AG04450 (cell line): ENCODE measurements at places on chromosomes 4 and X.

- DNase-seq: no peak
Observed at GRCh38 chr4:40848251-40848650, 98.5 kb downstream of the NSUN7 start.

- DNase-seq: no peak
Observed at GRCh38 chr4:174537634-174538033, 15.3 kb upstream of the HPGD start.

GRCh38 chrX:39599339-39599738 is 498.4 kb downstream of the BCOR start:
- no peak for DNase-seq

- no peak for DNase-seq
Observed at GRCh38 chr4:181030961-181031360, 1212.2 kb upstream of the TENM3 start.

DNA sequence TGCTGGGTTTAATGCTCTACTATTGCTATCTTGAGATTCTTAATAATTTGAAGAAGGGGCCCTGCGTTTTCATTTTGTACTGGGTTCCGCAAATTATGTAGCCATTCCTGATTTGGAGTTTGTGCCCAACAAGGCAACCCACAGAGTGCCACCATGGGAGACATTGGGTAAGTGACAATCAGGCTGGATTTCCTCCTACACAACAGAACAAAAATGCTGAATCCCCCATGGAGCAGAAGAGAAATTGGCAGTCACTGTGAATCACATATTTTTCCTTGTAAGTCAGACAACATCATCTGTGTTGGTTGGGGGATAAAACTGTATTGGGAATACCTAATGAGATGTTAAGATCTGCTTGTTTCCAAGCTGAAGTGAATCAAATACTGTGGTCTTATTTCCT is 80.9 kb downstream of the CNGA2 start:
- DNase-seq: no peak

GRCh38 chr4:113838460-113838859 is 76.9 kb upstream of the CAMK2D start:
- DNase-seq: no peak

- DNase-seq: no peak
Observed at GRCh38 chr4:73713650-73714049, 26.7 kb upstream of the CXCL8 start.

DNA sequence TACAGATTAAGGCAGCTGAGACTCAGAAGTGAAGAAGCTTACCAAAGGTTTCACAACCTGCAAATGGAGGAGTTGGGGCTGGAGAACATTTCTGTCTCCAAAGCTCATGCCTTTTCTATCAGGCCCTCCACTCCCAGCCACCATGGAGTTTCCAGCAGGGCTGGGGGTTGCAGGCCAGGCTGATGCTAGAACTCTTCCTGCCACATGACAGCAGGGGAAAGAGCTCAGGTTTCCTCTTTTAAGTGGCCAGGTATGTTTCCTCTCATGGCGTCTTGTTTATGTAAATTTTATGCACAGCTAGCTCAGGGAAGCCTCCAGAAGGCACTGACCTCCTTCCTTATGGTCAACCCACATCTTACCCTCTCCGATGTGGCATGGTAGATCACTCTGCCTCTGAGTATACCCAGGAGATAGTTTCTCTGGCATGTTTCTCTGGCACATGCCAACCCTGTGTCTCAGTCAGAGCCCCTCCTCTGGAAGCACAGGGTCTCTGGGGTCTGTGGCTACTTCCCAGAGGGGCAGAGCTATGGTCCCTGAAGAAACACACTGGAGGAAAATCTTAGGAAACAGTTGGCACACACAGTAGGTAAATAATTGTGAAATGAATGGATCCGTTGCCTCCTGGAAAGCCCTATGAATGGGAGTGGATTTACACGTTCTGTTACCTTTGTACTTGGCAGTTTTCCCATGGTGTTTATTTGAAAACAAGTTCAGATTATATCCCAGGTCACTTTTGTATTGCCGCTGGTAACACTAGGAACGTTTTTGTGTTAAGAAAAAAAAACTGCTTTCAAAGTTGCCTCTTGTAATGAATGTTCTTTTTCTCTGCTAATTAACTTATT is 28.9 kb downstream of the PDK3 start:
- no peak for DNase-seq

GRCh38 chr4:156725257-156725656 is 246.3 kb downstream of the PDGFC start:
- no peak for DNase-seq

DNA sequence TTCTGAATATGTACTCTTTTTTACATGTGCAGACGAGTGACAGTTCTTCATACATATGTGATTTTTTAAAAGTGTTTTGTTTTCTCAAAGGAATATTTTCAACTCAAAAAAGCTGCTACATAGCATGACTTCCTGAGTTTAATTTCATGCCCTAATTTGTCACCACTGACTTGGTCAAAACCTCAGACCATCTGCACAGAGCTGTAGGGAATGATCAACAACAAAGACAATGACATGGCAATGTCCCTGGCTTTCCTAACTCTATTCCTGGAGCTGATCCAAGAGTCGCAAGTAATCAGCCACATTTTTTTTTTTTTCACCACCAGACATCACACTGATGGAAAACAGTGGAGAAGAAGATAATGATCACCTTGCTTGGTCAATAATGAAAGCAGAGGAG is 97.7 kb downstream of the TMA16 start:
- DNase-seq: no peak

DNA sequence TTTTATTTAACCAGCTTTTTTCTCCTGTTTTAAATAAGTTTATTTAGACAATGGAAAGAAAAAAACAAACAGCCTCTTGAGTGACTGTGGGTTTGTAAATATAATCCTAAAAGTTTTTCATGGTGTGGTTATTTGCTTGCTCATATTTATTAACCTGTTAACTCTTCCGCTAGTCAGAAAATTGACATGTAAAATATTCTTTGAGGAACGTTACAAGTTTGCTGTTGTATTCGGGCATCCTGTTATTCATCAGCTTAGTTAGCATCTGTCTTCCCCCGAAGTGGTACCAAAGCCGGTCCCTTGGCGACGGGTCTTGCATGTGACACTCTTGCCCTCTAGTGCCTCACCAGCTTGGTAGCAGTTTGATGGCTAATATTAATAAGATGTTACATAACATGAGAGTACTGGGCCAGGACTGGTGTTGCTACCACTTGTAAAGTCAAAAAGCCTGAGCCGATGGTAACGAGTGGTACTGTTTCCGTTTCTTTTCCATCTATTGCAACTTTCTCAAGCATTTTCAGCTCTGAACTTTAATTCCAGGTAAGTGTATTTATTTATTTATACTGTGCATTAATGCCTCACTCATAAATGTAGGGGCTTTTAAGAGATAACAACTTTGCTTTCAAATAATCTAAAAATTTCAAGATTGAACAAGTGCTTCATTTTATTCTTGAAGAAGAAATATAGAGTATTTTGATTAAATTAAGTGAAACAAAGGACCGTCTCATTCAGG is at the start of gene NDST3:
Gene NDST3 (plus strand): TSS at position 434 of the 733 bp plus-strand sequence. CDS start 19,425 bp downstream, outside the sequence.
- no peak for DNase-seq

DNA sequence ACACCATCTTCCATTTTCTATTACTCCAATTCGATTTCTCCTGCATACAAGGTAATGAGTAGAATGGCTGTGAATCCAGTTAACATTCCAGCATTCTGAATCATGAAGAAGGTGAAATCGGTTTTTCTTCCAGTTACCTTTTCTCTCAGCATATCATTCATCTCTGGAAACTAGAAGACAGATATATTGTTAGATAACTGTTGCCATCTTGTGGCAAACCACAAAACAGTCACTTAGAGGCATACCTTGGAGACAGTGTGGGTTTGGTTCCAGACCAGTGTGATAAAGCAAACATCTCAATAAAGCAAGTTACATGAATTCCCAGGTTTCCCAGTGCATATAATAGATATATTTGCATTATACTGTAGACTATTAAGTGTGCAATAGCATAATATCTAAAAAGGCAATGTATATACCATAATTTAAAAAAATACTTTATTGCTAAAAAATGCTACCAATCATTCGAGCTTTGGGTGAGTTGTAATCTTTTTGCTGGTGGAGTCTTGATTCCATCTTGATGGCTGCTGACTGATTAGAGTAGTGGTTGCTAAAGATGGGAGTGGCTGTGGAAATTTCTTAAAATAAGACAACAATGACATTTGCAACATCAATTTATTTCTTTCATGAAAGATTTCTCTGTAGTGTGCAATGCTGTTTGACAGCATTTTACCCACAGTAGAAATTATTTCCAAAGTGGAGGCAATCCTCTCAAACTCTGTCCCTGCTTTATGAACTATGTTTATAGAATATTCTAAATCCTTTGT is 82.1 kb downstream of the SLC39A8 start:
- DNase-seq: no peak

GRCh38 chr4:158722291-158722916 is 792 bp downstream of the PPID start:
- DNase-seq: no peak

GRCh38 chr4:119204916-119205315 is 7.6 kb upstream of the USP53 start:
- DNase-seq: no peak

DNA sequence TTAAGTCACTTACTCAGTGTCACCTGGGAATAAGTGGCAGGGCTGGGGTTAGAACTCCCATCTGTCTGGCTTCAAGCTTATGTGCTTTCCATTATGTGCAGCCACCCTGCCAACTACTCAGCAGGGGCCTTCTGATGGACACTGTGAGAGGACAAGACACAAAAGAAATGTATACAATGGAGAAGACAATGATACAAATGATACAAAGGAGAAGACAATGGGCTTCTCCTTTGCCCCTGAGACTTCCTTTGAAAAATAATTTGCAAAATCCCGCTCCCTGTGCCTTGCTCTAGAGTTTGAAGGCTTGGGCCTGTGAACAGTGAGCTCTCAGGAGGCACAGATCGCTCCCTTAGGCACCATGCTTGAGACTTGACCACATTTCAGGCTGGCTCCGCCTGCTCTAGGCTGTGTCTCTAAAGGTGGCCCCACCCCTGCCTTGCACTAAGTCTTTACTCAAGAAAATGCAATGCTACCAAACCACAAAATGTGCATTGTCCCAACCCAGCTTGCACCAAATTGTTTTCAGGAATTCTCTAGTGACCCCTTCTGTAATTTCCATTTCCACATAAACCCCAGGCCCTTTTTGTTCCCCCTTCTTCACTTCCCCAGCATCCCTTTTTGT is 27.1 kb upstream of the STX18 start:
- no peak for DNase-seq

DNA sequence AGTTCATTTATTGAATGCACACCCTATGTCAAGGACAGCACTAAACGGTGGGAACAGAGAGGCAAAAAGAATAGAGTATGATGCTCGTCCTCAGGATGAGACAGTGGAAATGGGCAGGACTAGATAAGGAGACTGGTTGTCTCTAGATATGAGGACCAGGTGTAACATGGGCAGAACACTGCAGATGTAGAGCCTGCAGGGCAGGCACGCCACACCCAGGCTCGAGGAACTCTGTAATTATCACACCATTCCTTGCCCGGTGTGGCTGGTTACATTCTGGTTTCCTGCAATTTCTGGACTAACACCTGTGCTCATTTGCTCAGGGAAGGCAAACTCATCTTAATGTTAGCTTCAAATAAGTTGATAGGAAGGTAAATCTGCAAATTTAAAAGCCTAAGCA is 334.4 kb downstream of the DHX15 start:
- no peak for DNase-seq

DNA sequence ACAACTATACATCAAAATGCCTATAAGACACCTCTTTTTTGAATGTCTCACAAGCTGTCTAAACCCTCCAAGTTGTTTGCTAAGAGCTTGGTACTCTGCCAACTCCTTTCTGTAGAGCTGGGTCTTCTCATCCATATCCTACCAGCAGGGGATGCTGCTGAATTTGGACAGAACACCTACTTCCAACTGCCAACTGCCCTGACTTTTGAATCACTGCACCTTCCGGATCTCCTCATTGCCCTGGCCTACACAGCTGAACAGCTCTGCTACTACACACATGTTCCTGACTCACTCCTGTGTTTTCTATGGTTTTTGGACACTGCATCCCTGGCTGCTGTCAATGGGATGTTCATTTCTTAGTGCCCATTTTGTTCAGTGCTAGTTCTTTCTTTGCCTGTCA is 18.7 kb downstream of the FAM184B start:
- DNase-seq: peak; percentile 16

DNA sequence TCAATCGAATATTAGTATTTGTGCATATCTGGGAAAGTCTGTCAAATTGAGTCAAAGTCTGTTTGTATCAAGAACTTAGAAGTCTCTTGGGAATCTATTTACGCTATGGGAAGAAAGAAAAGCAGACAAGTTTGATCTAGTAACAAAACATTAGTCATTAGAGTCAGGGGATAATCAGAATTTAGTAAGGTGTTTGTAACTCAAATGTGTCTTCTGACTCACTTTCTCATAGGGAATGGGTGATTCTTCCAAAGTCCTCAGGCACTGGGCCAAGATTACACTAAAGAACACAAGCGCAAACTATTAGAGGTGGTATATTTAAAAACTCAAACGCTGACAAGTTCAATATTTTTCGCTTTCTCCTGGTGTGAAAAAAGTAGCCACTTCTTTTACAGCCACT is 926.5 kb downstream of the PDHA2 start:
- no peak for DNase-seq

DNA sequence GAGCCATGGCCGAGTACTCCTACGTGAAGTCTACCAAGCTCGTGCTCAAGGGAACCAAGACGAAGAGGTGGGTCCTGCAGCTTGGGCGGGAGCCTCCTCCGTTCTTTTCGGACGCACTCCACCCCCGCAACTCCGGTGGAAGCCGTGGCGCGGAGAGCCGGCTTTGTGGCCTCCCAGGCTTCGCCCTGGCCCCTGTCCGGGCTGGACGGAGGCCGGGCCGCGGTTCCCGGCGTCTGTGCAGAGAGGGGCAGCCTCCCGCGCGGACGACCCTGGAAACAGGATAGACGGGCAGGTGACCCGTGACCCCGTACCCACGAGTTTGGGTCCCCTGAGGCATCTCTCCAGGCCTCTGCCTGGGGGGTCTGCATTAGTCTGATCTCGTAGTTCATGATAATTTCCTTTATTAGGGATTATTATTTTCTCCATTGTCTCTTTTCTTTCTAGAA is 356 bp downstream of the FRG1 start:
- no peak for DNase-seq

DNA sequence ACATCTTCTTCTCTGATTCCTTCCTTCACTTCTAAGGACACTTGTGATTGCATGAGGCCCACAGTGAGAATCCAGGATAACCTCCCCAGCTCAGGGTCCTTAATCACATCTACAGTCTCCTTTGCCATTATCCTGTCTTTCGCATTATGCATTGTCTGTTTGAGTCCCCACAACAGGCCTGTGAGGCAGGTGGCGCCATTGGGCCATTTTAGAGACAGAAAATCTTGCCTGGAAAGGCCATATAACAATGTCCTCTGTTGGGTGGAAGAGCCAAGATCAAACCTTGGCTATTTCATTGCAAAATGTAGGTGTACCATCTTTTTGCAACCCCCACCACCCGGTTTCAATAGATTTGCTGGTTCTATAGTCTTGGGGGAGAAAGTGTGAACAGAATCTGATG is 11.8 kb upstream of the DCUN1D4 start:
- DNase-seq: no peak

- no peak for DNase-seq
Observed at GRCh38 chr4:102601586-102602227, 100.5 kb downstream of the NFKB1 start.

- no peak for DNase-seq
Observed at GRCh38 chrX:3706481-3706880, 7.0 kb downstream of the PRKX start.
